ENCODE measurements at places on chromosomes 7 and 10. TPM values are rescaled to one million over a fixed set of nuclear protein-coding genes. Genes with fewer than 3 reads are reported as not detected.

Gene LEP
- 0.97 TPM for total RNA-seq

DNA sequence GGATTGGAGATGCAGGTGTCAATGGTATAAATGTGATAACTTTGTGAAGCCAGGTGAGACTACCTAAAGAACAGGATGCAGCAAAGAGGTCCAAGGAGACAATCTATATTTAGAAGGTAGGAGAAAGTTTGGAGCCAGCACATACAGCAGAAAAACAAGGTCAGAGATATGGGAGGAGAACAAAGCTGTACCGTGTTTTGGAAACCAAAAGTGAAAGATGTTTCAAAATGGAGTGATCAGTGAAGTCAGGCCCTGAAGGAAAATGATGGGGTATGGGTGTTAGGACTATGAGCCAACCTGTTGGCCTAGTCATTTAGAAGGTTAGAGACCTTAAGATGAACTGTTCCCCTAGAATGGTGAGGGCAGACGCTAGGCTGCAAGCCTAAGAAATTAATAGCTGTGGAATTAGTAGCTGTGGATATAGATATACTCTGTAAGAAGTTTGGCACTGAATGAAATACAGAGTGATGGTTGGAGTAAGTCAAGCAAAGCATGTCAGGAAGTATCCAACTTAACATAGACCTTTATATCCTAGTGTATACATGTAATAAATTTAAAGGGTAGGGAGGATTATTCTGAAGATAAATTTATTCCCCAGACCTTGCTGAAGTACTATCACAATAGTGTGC is 149.8 kb upstream of the WNT16 start:
- H3K36me3 ChIP-seq: no peaks in the 10 kb centered on the region
- no peak overlapping the region for H3K27ac ChIP-seq
- no peak overlapping the region for H3K4me3 ChIP-seq
- no peak for DNase-seq
- peaks cover 6% of the 10 kb centered on the region for H3K4me1 ChIP-seq
- H3K27me3 ChIP-seq: no peaks in the 10 kb centered on the region

GRCh38 chr10:129373718-129374117 is 93.3 kb upstream of the MGMT start:
- H3K4me1 ChIP-seq: no peaks in the 10 kb centered on the region
- no peaks in the 10 kb centered on the region for H3K36me3 ChIP-seq
- no peak overlapping the region for H3K4me3 ChIP-seq
- no peak overlapping the region for H3K27ac ChIP-seq
- DNase-seq: no peak

- H3K4me1 ChIP-seq: peaks cover 7% of the 10 kb centered on the region
- H3K4me3 ChIP-seq: no peak overlapping the region
- peak; percentile 58 for DNase-seq
Observed at GRCh38 chr7:131071786-131072504, 255.7 kb upstream of the MKLN1 start.

Gene LIPJ
- total RNA-seq: 0.87 TPM

Gene SEMA3D
- total RNA-seq: 50.7 TPM

- H3K27ac ChIP-seq: no peak overlapping the region
- no peaks in the 10 kb centered on the region for H3K4me1 ChIP-seq
Observed at GRCh38 chr7:33841705-33842129, 63.6 kb upstream of the BMPER start.

GRCh38 chr7:122913608-122914007 is 27.3 kb upstream of the CADPS2 start:
- no peaks in the 10 kb centered on the region for H3K4me1 ChIP-seq
- H3K36me3 ChIP-seq: no peaks in the 10 kb centered on the region
- H3K27ac ChIP-seq: no peak overlapping the region
- H3K4me3 ChIP-seq: no peak overlapping the region
- DNase-seq: no peak
- no peaks in the 10 kb centered on the region for H3K27me3 ChIP-seq

GRCh38 chr7:84336766-84337165 is 142.2 kb upstream of the SEMA3A start:
- H3K4me3 ChIP-seq: no peak overlapping the region
- H3K27me3 ChIP-seq: no peaks in the 10 kb centered on the region
- H3K27ac ChIP-seq: no peak overlapping the region
- no peaks in the 10 kb centered on the region for H3K4me1 ChIP-seq

GRCh38 chr7:38463277-38464225 is 167.6 kb downstream of the AMPH start:
- H3K27ac ChIP-seq: no peak overlapping the region
- no peaks in the 10 kb centered on the region for H3K27me3 ChIP-seq

Gene ADRA2A
- 11.4 TPM for total RNA-seq

Gene HTR7
- 3.1 TPM for total RNA-seq

Gene MMD2
- not detected for total RNA-seq

Gene UNC5B
- total RNA-seq: 13.0 TPM

- DNase-seq: no peak
- H3K27ac ChIP-seq: no peak overlapping the region
- no peaks in the 10 kb centered on the region for H3K36me3 ChIP-seq
- H3K4me3 ChIP-seq: no peak overlapping the region
Observed at GRCh38 chr7:48249166-48249565, 77.9 kb downstream of the ABCA13 start.

Gene ACTL6B
- not detected for total RNA-seq
